ENCODE measurements at places on chromosomes 1 and 21.

DNA sequence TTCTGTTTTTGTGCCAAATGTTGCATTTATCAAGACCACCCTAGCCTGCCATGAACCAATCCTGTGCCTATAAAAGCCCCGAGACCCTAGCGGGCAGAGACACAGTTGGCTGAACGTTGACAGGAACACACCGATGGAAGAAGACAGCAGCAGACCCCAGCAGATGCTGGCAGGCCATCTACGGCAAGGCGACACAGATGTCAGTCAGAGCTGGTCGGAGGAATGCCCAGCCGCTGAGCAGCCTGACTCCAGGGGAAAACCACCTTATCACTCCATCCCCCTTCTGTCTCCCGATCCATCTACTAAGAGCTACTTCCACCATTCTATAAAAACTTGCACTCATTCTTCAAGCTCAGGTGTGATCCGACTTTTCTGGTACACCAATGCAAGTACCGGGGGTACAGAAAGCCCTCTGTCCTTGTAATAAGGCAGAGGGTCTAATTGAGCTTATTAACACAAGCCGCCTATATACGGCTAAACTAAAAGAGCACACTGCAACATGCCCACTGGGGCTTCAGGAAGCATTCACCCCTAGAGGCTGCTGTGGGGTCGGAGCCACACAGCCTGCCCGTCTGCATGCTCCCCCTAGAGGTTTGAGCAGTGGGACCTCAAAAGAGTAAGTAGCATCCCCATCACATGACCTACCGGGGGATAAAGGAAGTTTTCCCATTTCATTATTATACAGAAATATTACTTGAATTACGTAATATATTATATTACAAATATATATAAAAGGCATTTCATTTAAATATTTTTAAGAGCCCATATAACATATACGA, 1156.3 kb upstream of the B3GALT2 start:
- no peaks in the 10 kb centered on the region for H3K4me1 ChIP-seq
- H3K4me3 ChIP-seq: no peak overlapping the region
- no peaks in the 10 kb centered on the region for H3K36me3 ChIP-seq
- no peak overlapping the region for H3K27ac ChIP-seq
- no peaks in the 10 kb centered on the region for H3K27me3 ChIP-seq
- DNase-seq: no peak

DNA sequence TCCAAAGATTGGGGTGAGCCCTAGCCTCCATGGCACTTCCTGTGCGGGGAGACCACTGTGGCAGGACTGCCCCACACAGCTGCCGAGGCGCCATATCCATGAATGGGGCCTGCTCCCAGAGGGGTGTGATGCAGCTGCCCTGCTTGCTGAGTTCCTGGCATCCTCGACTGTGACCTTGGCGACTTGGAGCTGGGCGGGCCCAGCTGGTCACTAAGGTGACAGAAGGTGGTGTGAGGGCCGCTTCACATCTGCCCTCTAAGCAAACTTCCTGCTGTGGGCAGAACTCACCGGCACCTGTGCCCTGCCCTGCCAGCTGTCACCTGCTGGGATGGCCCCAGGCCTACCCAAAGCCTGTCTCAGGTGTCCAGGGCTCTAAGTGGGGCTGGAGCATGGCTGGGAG, 9.0 kb downstream of the TMEM61 start:
- no peaks in the 10 kb centered on the region for H3K4me1 ChIP-seq
- DNase-seq: no peak
- H3K27ac ChIP-seq: no peak overlapping the region
- no peaks in the 10 kb centered on the region for H3K36me3 ChIP-seq

GRCh38 chr1:207070811-207071210, 17.7 kb downstream of the PFKFB2 start:
- H3K27me3 ChIP-seq: no peaks in the 10 kb centered on the region
- no peak for DNase-seq
- H3K36me3 ChIP-seq: no peaks in the 10 kb centered on the region
- no peak overlapping the region for H3K4me3 ChIP-seq

- H3K4me1 ChIP-seq: no peaks in the 10 kb centered on the region
- no peak overlapping the region for H3K27ac ChIP-seq
- no peak for DNase-seq
- H3K4me3 ChIP-seq: no peak overlapping the region
- no peaks in the 10 kb centered on the region for H3K27me3 ChIP-seq
Observed at GRCh38 chr1:9085306-9085940, 16.0 kb upstream of the SLC2A5 start.

GRCh38 chr21:35510957-35511695, 462.0 kb upstream of the RUNX1 start:
- H3K4me1 ChIP-seq: no peaks in the 10 kb centered on the region
- DNase-seq: no peak
- no peak overlapping the region for H3K27ac ChIP-seq

DNA sequence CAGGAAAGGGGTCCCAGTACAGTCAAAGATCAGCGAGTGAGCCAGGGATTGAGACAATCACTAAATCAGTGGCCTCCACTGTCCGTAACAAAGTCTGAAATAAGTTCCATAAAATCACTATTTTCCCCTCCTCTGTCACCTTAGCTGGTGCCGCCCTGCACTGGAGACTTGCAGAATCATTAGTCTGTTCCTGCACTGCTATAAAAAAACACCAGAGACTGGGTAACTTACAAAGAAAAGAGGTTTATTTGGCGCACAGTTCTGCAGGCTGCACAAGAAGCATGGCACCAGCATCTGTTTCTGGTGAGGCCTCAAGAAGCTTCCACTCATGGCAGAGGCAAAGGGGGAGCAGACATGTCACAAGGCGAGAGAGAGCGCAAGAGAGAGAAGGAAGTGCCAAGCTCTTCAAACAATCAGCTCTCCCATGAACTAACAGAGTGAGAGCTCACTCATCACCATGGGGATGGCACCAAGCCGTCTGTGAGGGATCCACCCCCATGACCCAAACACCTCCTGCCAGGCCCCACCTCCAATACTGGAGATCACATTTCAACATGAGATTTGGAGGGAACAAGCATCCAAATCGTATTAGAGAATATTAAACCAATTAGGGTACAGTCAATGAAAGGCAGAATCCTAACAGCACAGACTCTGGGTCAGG, 129.8 kb upstream of the TIAM1 start:
- no peaks in the 10 kb centered on the region for H3K27me3 ChIP-seq
- DNase-seq: no peak
- H3K4me1 ChIP-seq: no peaks in the 10 kb centered on the region

- no peak for DNase-seq
- no peak overlapping the region for H3K27ac ChIP-seq
- no peaks in the 10 kb centered on the region for H3K4me1 ChIP-seq
Observed at GRCh38 chr1:115539736-115540135, 102.0 kb upstream of the VANGL1 start.

DNA sequence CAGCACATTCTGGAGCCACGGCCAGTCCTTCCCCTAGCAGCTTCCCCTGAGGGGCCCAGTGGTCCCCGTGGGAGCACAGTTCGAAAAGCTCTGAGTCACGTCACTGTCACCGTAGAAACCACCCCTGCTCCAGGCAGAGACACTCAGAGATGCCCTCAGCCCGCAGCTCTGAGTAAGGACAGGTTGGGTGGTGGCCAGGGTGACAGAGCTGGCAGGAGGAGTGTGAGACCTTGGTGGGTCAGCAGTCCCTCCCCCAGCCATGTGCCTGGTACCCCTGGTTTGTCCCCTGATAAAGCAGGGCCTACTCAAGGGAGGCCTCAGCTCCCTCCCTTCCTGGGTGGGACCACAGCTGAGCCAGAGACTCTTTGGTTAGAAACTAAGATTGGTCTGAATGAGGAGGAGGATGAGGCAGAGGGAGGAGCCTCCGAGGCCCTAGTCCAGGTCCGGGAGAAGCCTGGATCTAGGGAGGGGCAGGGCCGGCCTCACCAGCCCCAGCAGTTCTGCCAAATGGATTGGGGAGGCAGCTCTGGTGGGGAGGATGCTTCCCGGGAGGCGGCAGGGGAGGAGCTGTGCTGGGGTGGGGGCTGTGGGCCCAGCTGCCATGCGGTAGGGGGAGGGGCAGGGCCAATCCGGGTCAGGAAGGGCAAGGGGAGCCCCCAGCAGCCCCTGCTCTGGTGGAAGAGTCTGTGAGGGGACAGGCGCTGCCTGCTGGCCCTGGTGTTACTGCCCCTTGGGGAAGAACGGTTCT, 55.2 kb downstream of the SLC9A1 start:
- no peaks in the 10 kb centered on the region for H3K27me3 ChIP-seq
- no peak overlapping the region for H3K4me3 ChIP-seq
- no peaks in the 10 kb centered on the region for H3K36me3 ChIP-seq
- H3K4me1 ChIP-seq: no peaks in the 10 kb centered on the region
- no peak for DNase-seq
- no peak overlapping the region for H3K27ac ChIP-seq

- H3K27me3 ChIP-seq: no peaks in the 10 kb centered on the region
- H3K4me1 ChIP-seq: no peaks in the 10 kb centered on the region
- no peaks in the 10 kb centered on the region for H3K36me3 ChIP-seq
Observed at GRCh38 chr1:56320464-56321149, 258.8 kb downstream of the PLPP3 start.

GRCh38 chr21:41622831-41623548, 115.0 kb upstream of the TMPRSS2 start:
- no peak overlapping the region for H3K27ac ChIP-seq
- no peak for DNase-seq
- H3K36me3 ChIP-seq: no peaks in the 10 kb centered on the region
- no peaks in the 10 kb centered on the region for H3K27me3 ChIP-seq
- H3K4me3 ChIP-seq: no peak overlapping the region

GRCh38 chr21:18007121-18007520, 188.0 kb upstream of the C21orf91 start:
- DNase-seq: no peak
- no peaks in the 10 kb centered on the region for H3K36me3 ChIP-seq
- H3K4me1 ChIP-seq: no peaks in the 10 kb centered on the region
- H3K4me3 ChIP-seq: no peak overlapping the region
- H3K27ac ChIP-seq: no peak overlapping the region

GRCh38 chr1:12475530-12475934, 142.5 kb downstream of the DHRS3 start:
- no peaks in the 10 kb centered on the region for H3K36me3 ChIP-seq
- DNase-seq: no peak
- H3K27ac ChIP-seq: no peak overlapping the region
- no peaks in the 10 kb centered on the region for H3K27me3 ChIP-seq
- H3K4me3 ChIP-seq: no peak overlapping the region

GRCh38 chr21:39332175-39332574, 16.7 kb downstream of the HMGN1 start:
- H3K36me3 ChIP-seq: no peaks in the 10 kb centered on the region
- peaks cover 6% of the 10 kb centered on the region for H3K27me3 ChIP-seq
- H3K4me3 ChIP-seq: no peak overlapping the region
- no peaks in the 10 kb centered on the region for H3K4me1 ChIP-seq
- DNase-seq: no peak
- no peak overlapping the region for H3K27ac ChIP-seq

DNA sequence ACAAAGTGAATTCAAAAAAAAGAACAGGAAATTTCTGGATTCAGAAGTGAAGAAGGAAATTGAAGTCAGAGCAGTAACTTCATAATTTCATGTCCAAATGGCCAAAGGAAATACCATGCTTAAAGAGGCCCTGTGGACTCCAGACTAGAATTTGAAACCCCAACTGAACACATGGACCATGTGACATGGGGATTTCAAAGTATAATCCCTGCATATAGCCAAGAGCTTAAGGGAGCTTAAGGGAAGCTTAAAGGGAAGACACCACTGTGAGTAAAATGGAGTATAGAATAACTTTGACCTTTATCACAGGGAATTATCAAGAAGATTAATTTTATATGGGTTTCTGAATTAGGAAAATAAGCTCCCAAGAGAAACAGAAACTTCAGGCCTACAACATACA, 241.8 kb upstream of the POGK start:
- H3K27me3 ChIP-seq: no peaks in the 10 kb centered on the region
- no peak for DNase-seq
- no peak overlapping the region for H3K27ac ChIP-seq
- H3K4me3 ChIP-seq: no peak overlapping the region

GRCh38 chr1:235317168-235317567, 10.8 kb downstream of the ARID4B start:
- no peak for DNase-seq
- no peak overlapping the region for H3K27ac ChIP-seq
- peaks cover 5% of the 10 kb centered on the region for H3K36me3 ChIP-seq
- H3K4me1 ChIP-seq: peaks cover 94% of the 10 kb centered on the region
- no peak overlapping the region for H3K4me3 ChIP-seq

- DNase-seq: no peak
- H3K4me1 ChIP-seq: no peaks in the 10 kb centered on the region
- H3K27me3 ChIP-seq: no peaks in the 10 kb centered on the region
- no peak overlapping the region for H3K27ac ChIP-seq
- no peak overlapping the region for H3K4me3 ChIP-seq
- no peaks in the 10 kb centered on the region for H3K36me3 ChIP-seq
Observed at GRCh38 chr1:50098591-50099021, 10.1 kb upstream of the ELAVL4 start.

DNA sequence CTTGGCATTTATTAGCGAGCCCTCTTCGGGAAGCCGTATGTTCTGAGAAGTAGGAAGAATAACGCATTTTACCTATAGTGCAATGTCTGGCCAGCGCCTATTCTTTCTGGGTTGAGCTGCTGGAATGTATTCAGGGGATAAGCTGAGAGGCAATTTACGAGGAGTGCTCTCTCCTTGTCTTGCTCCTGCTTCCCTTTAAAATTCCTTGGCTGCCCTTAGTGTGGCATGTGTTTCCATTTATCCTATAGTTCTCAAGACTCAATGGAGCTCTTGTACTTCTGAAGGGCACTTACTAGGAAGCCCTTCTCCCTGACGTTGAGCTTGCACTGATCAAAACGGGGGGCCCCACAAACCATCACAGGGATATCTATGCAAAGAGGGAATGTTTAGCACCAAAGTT, 364.6 kb downstream of the DISC1 start:
- H3K4me1 ChIP-seq: no peaks in the 10 kb centered on the region
- H3K27ac ChIP-seq: no peak overlapping the region

- no peaks in the 10 kb centered on the region for H3K27me3 ChIP-seq
- peaks cover 4% of the 10 kb centered on the region for H3K36me3 ChIP-seq
- no peak overlapping the region for H3K27ac ChIP-seq
Observed at GRCh38 chr1:21072721-21073120, 104.0 kb downstream of the EIF4G3 start.

- no peak overlapping the region for H3K4me3 ChIP-seq
- no peaks in the 10 kb centered on the region for H3K27me3 ChIP-seq
- DNase-seq: no peak
- no peak overlapping the region for H3K27ac ChIP-seq
Observed at GRCh38 chr1:94315552-94316116, 78.2 kb upstream of the ARHGAP29 start.

GRCh38 chr1:88744142-88744541, 60.1 kb downstream of the PKN2 start:
- no peaks in the 10 kb centered on the region for H3K4me1 ChIP-seq
- no peaks in the 10 kb centered on the region for H3K36me3 ChIP-seq
- no peak overlapping the region for H3K27ac ChIP-seq
- no peak overlapping the region for H3K4me3 ChIP-seq
- H3K27me3 ChIP-seq: no peaks in the 10 kb centered on the region
- DNase-seq: no peak

GRCh38 chr1:5959667-5960230, 32.5 kb downstream of the NPHP4 start:
- DNase-seq: no peak
- no peak overlapping the region for H3K4me3 ChIP-seq
- no peaks in the 10 kb centered on the region for H3K27me3 ChIP-seq
- no peak overlapping the region for H3K27ac ChIP-seq

- no peak for DNase-seq
- H3K27me3 ChIP-seq: no peaks in the 10 kb centered on the region
- no peak overlapping the region for H3K27ac ChIP-seq
- H3K4me3 ChIP-seq: no peak overlapping the region
- H3K36me3 ChIP-seq: no peaks in the 10 kb centered on the region
Observed at GRCh38 chr1:202578001-202578504, 132.2 kb downstream of the SYT2 start.

GRCh38 chr1:60427701-60428100, 354.1 kb upstream of the C1orf87 start:
- no peak overlapping the region for H3K27ac ChIP-seq
- H3K36me3 ChIP-seq: no peaks in the 10 kb centered on the region
- no peaks in the 10 kb centered on the region for H3K4me1 ChIP-seq
- no peak for DNase-seq
- no peaks in the 10 kb centered on the region for H3K27me3 ChIP-seq
- no peak overlapping the region for H3K4me3 ChIP-seq

Data from CD4-positive, alpha-beta memory T cell (primary cell).